ENCODE measurements at places on chromosomes 11 and 22. TPM values are rescaled to one million over a fixed set of nuclear protein-coding genes. Genes with fewer than 3 reads are reported as not detected.
A peak's percentile ranks its signal among the peaks of the same experiment; 100 is the strongest.

GRCh38 chr11:114109206-114110090 lies 49.9 kb downstream of the ZBTB16 start:
- no peaks in the 10 kb centered on the region for H3K27me3 ChIP-seq
- no peak for DNase-seq
- H3K4me3 ChIP-seq, result no peak overlapping the region

ARCN1 gene
- 107 TPM for total RNA-seq

DNA sequence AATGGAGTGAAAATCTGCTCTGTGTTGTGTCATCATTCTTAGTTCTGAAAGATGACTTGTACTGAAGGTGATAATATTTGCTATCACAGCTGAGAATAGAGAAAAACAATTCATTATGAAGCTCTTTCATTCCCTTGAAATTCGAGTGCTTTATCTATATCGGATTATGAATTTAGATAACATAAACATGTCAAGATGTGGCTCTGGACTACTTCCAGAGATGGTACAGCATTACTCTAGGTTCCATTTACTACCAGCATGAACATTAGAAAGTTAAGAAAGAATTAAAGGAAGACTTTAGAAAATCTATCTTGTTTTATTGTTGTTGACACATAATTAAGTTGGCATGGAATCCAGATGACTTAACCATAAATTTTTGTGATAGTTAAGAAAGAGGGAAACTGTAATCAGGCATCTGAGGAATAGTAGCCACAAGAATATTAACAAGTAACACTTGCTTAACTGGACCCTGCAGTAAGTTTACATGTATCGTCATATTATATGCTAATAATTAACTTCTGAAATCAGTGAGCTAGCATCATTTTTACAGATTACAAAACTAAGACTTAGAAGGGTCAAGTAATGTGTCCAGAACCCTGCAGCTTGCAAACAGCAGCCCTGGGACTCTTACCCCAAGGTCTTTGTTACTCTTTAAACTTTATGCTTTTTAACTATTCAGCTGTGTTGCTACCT lies 182.6 kb downstream of the DDX10 start:
- no peaks in the 10 kb centered on the region for H3K4me1 ChIP-seq
- H3K4me3 ChIP-seq, result no peak overlapping the region
- no peak for DNase-seq
- no peaks in the 10 kb centered on the region for H3K27me3 ChIP-seq

IL17REL gene
- total RNA-seq, result not detected

GRCh38 chr11:127592371-127592770 lies 591.8 kb upstream of the KIRREL3 start:
- H3K4me1 ChIP-seq, result no peaks in the 10 kb centered on the region
- no peaks in the 10 kb centered on the region for H3K36me3 ChIP-seq
- H3K27ac ChIP-seq, result no peak overlapping the region
- H3K27me3 ChIP-seq, result no peaks in the 10 kb centered on the region
- no peak for DNase-seq

CACNA1I gene
- total RNA-seq, result 4.2 TPM

- H3K4me3 ChIP-seq, result no peak overlapping the region
- H3K27me3 ChIP-seq, result no peaks in the 10 kb centered on the region
- no peaks in the 10 kb centered on the region for H3K36me3 ChIP-seq
- H3K4me1 ChIP-seq, result peaks cover 64% of the 10 kb centered on the region
- DNase-seq, result no peak
Measured at GRCh38 chr11:93528757-93529645, 14.2 kb downstream of the SMCO4 start.

DNA sequence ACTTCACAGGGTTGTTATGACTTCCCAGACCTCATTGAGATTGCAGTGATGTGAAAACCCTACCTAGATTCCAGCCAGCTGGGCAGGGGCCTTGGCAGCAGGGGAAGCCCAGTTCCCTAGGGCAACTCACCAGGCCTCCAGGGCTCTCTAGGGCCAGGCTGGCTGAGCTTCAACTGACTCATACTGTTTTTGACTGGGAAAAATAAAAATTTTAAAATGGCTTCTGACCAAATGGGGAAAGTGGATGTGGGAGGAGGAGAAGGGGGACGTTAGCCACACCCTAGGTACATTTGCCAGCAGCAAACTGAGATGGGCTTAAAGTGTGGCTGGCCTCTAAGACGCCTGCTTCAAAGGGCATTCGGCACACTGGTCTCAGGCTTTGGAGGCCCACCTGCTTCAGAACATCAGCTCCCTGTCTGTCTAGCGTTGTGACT lies 39.0 kb downstream of the BMAL1 start:
- no peak overlapping the region for H3K4me3 ChIP-seq
- peaks cover 80% of the 10 kb centered on the region for H3K4me1 ChIP-seq
- peak overlapping the region; percentile 34 for H3K27ac ChIP-seq
- DNase-seq, result peak; percentile 96

DNA sequence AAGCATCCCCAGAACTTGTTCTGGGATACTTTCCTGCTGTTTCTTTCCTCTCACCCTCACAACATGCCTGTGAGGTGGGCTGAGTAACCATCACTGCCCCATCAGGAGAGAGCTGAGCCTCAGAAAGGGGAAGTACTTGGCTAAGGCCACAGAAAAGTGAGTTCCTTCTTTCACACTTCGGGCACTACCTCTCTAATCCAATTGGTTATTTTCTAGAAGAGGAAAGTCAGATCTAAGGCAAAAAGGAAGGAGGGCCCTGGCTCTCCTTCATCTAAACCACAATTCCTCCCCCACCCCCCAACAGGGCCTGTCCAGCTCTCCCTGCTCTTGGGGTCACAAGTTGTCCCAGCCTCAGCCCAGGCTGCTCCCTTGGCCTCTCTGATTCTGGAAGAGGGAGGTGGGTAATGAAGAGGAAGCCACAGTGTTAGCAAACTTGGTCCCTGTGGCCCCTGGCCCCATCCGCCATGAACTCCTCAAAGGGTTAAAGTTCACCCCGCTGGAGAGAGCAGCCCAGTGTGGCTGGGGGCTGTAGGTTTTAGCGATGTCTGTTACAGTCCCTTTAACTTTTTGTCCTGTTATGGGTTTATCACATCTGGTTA lies 34.0 kb downstream of the SLC22A12 start:
- H3K36me3 ChIP-seq, result no peaks in the 10 kb centered on the region
- peaks cover 33% of the 10 kb centered on the region for H3K4me1 ChIP-seq
- H3K27me3 ChIP-seq, result no peaks in the 10 kb centered on the region
- H3K27ac ChIP-seq, result no peak overlapping the region

DNA sequence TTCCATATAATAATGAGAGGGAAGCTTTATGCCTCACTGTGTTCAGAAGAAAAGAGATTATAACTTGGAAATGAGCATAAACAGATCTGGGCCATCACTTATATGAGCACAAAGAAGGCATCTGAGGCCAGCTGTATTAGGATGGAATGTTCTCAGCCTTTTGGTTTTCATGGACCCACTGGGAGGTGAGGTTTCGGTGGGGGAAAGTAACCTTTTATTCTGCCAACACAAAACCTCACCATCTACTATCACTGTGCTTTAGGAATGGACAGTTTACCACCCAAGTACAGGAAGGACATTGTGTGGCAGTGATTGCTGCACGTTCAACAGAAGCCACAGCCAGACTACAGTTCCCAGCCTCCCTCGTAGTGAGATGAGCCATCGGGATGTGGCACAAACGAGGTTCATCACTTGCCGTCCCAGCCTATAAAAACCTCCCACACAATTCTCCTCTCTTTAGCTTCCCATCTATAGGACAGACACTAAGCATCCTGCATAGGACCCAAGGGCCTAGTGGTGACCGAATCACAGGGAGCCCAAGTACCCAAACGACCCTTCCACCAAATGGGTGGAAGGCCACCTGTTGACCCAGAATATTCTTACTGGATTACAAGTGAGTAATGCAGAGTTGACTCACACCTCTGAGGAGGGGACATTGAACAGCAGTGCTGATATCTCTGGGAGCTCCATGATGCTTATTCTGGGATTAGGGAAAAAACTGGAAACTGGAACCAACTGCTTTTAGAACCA lies 121.5 kb upstream of the RAG2 start:
- no peaks in the 10 kb centered on the region for H3K27me3 ChIP-seq
- no peaks in the 10 kb centered on the region for H3K36me3 ChIP-seq
- DNase-seq, result no peak

GRCh38 chr22:47142427-47143046 lies 380.1 kb downstream of the TBC1D22A start:
- no peaks in the 10 kb centered on the region for H3K36me3 ChIP-seq
- no peak for DNase-seq
- peak overlapping the region; percentile 93 for H3K27ac ChIP-seq

C22orf39 gene
- total RNA-seq, result 66.9 TPM

DNA sequence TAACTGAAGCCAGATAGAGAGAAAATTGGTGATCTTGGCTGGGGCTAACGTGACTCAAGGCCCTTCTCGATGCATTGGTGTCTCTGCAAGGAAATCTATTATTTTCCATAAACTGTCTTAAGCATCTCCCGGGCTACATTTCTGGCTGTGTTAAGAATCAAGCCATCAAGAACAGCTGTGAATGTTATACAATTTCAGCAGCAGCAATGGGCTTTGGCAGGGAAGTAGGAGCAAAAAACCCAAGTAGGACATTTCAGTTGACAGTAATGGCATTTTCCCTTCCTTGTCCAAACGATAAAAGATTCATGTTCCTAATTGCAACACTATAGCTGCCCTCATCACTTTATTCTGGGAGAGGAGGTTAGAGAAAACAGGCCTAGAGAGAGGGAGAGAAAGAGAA lies 335.0 kb downstream of the CADM1 start:
- peak overlapping the region; percentile 75 for H3K27ac ChIP-seq
- no peaks in the 10 kb centered on the region for H3K36me3 ChIP-seq
- no peak overlapping the region for H3K4me3 ChIP-seq
- peaks cover 44% of the 10 kb centered on the region for H3K4me1 ChIP-seq
- DNase-seq, result no peak
- H3K27me3 ChIP-seq, result no peaks in the 10 kb centered on the region

DNA sequence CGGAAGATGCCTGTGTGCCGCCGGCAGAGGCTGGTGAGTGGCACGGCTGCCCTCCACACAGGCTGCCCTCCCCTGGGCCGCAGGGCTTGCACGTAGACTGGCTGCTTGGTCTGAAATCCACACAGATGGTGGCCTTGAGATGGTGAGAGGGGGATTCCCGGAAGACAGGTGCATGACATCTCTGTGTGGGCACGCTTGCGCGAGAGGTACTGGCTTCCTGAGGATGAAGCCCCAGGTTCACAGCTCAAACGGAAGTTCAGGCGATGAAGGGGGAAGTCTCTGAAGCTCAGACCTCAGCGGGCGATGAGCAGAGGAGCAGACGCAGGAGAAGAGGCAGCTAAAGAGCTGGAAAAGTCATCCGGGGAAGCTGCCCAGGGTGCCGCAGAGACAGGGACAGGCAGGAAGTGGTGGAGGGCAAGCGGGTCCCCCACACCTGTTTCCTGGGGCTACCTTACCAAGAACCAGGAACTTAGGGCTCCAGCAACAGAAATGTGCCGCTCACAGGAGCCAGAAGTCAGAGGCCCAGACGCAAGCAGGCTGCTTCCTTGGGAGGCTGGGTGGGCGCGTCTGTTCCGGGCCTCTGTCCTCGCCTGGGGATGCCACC lies 7.2 kb downstream of the CRELD2 start:
- H3K36me3 ChIP-seq, result no peaks in the 10 kb centered on the region
- H3K27ac ChIP-seq, result no peak overlapping the region
- H3K4me3 ChIP-seq, result no peak overlapping the region
- no peaks in the 10 kb centered on the region for H3K27me3 ChIP-seq
- peaks cover 18% of the 10 kb centered on the region for H3K4me1 ChIP-seq

- H3K4me1 ChIP-seq, result peaks cover 15% of the 10 kb centered on the region
- no peak overlapping the region for H3K4me3 ChIP-seq
- no peak for DNase-seq
- no peak overlapping the region for H3K27ac ChIP-seq
Measured at GRCh38 chr11:88293931-88294330, 43.6 kb downstream of the CTSC start.

LMO2 gene
- total RNA-seq, result 20.7 TPM

Measured in thyroid gland (tissue), 4 donors.